Right forelimb (tissue), 1 donor: ENCODE measurements at places on chromosomes 3 and 15.
A peak's percentile ranks its signal among the peaks of the same experiment; 100 is the strongest.

- no peak for DNase-seq
Observed at GRCh38 chr3:69435274-69436265, 49.7 kb upstream of the FRMD4B start.

GRCh38 chr3:31661993-31662670 is 129.4 kb downstream of the STT3B start:
- no peak for DNase-seq

DNA sequence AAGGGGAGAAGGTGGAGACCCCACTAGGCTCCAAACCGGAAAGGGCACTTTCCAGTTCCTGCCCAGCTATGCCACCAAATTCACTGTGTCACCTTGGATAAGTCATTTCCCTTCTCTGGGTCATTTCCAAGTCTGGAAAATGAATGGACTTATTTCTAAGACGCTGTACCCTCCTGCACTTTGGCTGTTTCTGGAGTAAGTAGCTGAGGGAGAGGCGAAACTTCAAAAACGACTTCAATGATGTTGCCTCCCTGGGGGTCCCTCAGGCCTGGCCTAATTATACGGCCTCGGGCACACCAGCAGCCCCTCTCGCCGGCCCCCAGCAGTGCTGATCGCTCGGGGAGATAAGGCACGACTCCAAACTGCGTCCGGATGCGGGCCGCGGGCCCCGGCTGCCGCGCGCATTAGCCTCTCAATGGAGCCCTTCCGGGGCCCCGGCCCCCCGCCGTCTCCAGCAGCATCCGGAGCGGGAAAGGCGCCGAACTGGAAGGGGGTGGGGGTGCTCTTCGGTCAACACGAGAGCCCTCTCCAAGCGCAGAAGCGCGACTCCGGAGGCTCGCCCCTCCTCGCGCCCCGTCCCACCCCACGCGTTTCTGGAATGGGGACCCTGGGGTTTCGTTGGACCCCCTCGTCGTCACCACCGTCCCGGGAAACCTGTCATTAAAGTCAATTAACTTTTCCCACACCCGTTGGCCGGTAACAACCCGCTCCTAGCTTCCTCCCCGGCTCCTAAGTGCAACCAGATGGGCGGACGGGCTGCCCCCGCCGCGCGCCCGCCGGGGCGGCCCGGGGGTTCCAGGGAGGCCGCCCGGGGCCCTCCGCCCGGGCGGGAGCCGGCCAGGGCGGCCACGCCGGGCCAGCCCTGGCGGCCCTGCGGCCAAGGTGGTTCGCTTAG is 4.8 kb downstream of the HES1 start:
- DNase-seq, result peak; percentile 88

DNA sequence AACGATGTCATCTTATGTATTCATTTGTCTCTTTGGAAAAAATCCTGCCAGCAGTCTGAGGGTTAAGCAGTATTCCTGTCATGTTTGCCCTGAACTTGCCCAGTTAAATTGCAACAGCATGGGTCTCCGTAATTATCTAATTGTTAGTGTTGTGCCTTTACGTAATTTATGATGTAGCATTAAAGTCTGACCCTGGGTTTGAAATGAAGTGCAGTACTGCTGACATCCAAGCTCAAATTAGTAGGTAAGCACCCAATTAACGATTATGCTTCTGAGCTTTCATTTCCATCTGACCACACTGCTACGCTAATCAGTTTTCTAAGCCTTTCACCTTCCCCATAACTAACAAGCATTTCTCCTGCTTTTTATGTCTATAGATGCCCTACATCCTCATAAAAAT is 241.8 kb downstream of the ARRDC4 start:
- DNase-seq, result no peak

DNA sequence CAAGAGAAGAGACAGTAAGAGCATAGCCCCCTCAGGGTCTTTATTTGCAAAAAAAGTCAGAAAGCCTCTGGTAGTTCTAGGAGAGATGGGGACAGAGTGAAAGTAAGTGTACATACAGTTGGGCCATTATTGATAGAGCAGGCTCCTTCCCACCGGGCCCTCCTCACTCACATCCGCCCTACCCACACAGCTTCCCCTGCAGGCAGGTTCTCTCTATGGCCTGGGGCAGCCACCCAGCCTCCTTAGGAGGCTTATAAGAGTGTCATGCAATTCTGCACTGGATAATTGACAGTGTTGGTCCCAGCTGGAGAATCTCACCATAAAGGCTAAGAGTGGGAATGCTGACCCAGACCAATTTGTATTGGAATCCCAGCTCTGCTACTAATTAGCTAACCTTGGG is 49.5 kb downstream of the SLC30A4 start:
- no peak for DNase-seq
